ENCODE measurements at places on chromosomes 6 and 20.

GRCh38 chr20:47231382-47232039 is 125.0 kb downstream of the ZMYND8 start:
- DNase-seq: no peak

GRCh38 chr20:12051206-12052163 is 133.8 kb downstream of the BTBD3 start:
- DNase-seq: no peak

GRCh38 chr20:43853174-43853803 is 61.4 kb upstream of the TOX2 start:
- no peak for DNase-seq

DNA sequence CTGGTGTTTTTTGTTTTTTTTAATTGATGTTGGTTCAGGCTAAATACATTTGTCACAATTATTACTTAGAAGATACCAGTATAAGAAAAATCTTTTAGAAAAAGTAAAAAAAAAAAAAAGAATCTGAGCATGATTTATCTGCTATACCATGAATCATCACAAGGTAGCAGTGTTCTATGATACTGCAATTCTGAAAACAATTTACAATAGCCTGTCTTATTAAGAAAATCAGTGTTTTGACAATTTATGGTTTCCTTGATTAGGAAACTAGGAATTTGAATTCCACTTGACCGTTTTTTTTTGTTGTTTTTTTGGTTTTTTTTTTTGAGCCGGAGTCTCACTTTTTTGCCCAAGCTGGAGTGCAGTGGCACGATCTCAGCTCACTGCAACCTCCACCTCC is 9.3 kb upstream of the MAK start:
- DNase-seq: no peak
